ENCODE measurements at places on chromosomes 12 and 14. TPM values are rescaled to one million over a fixed set of nuclear protein-coding genes. Genes with fewer than 3 reads are reported as not detected.

DNA sequence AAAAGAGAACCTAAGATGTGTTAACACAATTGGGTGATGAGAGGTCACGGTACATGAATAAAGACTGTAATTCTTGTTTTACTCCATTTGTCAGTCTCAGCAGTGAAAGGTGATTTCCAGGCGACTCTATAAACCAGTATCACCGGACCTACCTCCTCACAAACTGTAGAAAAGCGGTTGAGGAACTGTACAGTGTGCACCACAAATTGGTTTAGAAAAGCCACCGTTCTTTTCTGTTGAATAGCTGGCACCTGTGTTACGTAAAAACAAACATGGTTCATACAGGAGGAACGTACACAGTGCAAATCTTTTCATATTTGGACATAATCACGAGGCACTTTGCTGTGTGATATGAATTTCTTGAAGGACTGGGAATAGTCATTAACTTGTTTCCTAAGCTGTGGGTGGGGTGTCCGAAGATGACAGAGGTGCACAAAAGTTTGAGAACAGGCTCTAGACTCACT, 663 bp downstream of the WASHC3 start:
- peak; percentile 57 for DNase-seq
- peaks cover 15% of the 10 kb centered on the region for H3K27me3 ChIP-seq
- peaks cover 61% of the 10 kb centered on the region for H3K4me1 ChIP-seq
- peak overlapping the region; percentile 96 for H3K4me3 ChIP-seq
- H3K36me3 ChIP-seq: peaks cover 20% of the 10 kb centered on the region
- H3K27ac ChIP-seq: peak overlapping the region; percentile 88

DNA sequence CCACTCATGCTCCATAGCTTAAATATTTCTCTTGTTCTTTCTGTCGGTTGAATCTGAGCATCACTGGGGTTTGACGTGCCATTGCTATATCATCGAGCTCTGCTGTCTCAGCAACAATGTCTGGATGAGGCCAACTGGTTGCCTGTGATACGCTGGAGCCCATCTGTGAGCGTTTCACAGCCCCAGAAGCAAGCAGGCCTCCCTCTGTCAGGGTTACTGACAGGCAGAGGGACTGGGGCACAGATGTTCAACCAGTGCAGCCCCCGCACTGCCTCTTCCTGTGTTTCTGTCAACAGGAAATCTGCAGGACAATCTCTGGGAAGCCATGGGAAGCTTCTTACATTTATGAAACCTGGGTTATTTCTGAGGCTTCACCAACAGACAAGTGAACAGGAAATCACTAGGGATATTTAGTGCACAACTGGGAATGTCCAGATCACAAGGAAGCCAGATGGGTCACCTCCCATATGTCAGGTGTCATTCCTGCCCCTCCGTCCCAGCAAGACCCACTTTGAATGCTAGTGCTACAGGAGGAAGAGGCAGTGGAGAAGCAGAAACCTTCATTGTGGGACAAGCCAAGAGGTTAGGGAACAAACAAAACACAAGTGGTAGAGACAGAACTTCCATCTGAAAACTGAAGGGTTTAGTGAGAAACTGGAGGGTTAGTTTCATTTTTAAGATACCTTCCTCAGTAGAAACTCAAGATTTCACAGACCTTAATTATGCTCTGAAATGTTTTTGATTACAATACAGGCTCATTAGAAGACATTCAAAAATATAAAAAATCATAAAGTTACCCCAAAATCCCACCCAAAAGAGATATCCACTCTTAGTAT, 24.1 kb downstream of the DMAC2L start:
- no peaks in the 10 kb centered on the region for H3K36me3 ChIP-seq
- peak overlapping the region; percentile 69 for H3K4me3 ChIP-seq
- DNase-seq: no peak
- peaks cover 14% of the 10 kb centered on the region for H3K4me1 ChIP-seq
- H3K27ac ChIP-seq: peak overlapping the region; percentile 19
- no peaks in the 10 kb centered on the region for H3K27me3 ChIP-seq

RFLNA gene
- not detected for total RNA-seq

L2HGDH gene
- total RNA-seq: 11.2 TPM

DNA sequence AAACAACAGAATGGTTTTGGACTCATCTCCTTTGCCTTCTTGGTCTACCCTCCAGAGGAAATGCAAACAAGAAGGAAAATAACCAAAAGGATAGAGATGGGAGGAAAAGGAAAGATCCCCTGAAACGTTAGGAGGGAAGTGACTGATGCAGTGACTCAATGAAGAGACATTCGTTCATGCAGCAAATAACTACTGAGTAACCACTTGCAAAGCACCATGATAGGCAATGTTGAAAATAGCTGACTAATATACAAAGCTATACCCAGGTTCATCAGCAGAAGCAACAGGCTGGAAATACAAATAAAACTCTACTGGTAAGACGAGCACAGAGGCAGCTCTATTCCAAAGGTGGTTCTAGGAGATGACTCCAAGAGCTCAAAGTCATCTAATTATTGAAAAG, 41.8 kb downstream of the R3HDM2 start:
- peaks cover 9% of the 10 kb centered on the region for H3K4me1 ChIP-seq
- H3K36me3 ChIP-seq: peaks cover 9% of the 10 kb centered on the region
- no peak overlapping the region for H3K4me3 ChIP-seq
- no peak for DNase-seq

GRCh38 chr12:51643951-51644350, 52.9 kb downstream of the SCN8A start:
- H3K4me1 ChIP-seq: no peaks in the 10 kb centered on the region
- peaks cover 1% of the 10 kb centered on the region for H3K36me3 ChIP-seq
- no peak for DNase-seq
- peaks cover 10% of the 10 kb centered on the region for H3K27me3 ChIP-seq
- no peak overlapping the region for H3K27ac ChIP-seq
- no peak overlapping the region for H3K4me3 ChIP-seq

SERPINA5 gene
- not detected for total RNA-seq

GRCh38 chr12:24560831-24561271, 388.1 kb downstream of the BCAT1 start:
- H3K4me3 ChIP-seq: peak overlapping the region; percentile 78
- no peak overlapping the region for H3K27ac ChIP-seq
- peaks cover 2% of the 10 kb centered on the region for H3K36me3 ChIP-seq

SLC25A3 gene
- total RNA-seq: 579 TPM

OR10AD1 gene
- not detected for total RNA-seq

GRCh38 chr14:103530390-103530789, 1.4 kb downstream of the TRMT61A start:
- no peak for DNase-seq
- H3K4me3 ChIP-seq: peak overlapping the region; percentile 84
- peaks cover 37% of the 10 kb centered on the region for H3K4me1 ChIP-seq
- H3K36me3 ChIP-seq: no peaks in the 10 kb centered on the region
- H3K27me3 ChIP-seq: no peaks in the 10 kb centered on the region

GRCh38 chr12:46246021-46246700, 22.7 kb downstream of the SLC38A1 start:
- H3K27ac ChIP-seq: peak overlapping the region; percentile 66
- H3K27me3 ChIP-seq: no peaks in the 10 kb centered on the region
- peak overlapping the region; percentile 35 for H3K4me3 ChIP-seq
- no peak for DNase-seq
- peaks cover 37% of the 10 kb centered on the region for H3K36me3 ChIP-seq

VDR gene
- total RNA-seq: 217 TPM

DNA sequence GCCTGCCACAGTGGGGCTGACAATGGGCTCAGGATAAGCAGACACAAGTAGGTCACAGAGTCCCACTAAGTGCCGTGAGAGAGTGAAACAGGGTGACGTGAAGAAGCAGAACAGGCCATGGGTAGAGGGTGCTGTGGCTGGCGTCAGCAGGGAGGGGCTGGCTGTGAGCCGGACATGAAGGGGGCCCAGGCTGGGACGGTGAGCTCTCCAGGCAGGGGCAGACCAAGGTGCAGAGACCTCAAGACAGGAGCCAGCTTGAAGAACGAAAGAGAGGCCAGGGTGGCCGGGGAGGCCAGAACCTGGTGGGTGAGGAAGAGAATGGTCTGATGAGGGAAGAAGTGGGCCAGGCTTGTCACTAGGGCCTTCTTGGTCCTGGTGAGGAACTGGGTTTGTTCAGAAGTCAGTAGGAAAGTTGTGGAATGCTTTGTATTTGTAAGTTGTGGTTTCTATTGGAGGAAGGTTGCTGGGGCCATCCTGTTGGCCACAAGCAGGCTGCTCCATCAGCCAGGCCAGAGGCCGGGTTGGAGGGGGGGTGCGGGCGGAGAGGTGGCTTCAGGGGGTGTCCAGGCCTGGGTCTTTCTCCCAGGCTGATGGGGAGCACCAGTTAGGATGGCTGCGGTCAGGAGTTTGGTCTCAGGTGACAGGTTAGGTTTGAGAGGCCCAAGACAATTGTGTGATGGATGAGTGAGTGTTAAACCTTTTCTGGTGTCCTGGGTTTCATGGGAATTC, 21.4 kb upstream of the MLXIP start:
- H3K27ac ChIP-seq: no peak overlapping the region
- no peak for DNase-seq
- peaks cover 9% of the 10 kb centered on the region for H3K4me1 ChIP-seq
